Right forelimb (tissue), 1 donor: ENCODE measurements at places on chromosomes 1 and 21.

DNA sequence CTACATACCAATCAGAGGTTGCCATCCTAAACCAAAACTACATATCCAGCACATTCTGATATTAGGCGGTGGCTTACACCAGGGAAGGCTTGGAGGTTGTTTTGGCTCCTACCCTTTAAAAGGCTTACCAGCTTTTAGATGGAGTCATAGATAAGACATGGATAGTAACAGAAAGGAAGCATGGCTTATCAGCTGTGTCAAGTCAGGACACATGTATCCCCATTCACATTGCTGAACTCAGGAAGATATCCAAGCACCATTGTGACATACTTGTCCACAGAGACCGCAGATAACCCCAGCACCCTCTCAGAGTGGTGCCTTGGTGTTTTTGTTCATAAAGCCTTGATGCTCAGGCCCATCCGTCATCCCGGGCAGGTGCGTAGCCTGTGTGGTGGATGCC lies 39.7 kb downstream of the ADARB1 start:
- no peak for DNase-seq

GRCh38 chr1:163571950-163572349 lies 250.2 kb downstream of the NUF2 start:
- no peak for DNase-seq

GRCh38 chr1:16006552-16007485 lies 2.8 kb downstream of the SRARP start:
- peak; percentile 30 for DNase-seq

DNA sequence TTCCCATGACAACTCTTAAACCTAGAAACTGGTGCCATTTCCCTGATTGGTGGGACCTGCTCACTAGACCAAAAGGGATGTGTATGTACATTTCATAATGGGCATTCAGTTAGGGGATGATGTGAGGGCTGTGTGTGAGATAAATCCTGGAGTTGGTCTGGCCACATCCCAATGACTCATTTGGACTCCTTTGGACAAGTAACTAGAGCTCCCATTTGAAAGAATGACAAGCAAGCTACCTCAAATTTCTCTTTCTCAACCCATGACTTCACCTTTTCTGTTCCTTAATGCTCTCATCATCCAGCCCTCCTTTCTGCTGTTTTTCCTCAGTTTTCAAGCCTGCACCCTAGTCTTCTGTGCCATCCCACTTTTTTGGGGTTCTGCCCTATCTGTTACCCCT lies 27.9 kb downstream of the EBNA1BP2 start:
- DNase-seq: no peak

DNA sequence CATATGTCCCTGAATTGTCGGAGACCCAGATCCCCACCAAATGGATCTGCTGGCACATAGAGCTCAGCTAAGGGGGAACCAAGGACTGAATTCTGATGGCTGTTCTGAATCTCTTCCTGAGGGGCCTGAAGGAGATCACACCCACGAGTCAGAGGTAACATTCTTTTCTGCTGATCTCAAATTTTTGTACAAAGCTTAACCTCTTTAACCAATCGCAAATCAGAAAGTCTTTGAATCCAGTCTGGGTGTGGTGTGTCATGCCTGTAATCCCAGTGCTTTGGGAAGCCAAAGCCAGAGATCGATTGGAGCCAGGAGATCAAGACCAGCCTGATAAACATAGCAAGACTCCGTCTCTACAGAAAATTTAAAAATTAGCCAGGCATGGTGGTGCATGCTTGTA lies 62.8 kb upstream of the PRRC2C start:
- DNase-seq: no peak

DNA sequence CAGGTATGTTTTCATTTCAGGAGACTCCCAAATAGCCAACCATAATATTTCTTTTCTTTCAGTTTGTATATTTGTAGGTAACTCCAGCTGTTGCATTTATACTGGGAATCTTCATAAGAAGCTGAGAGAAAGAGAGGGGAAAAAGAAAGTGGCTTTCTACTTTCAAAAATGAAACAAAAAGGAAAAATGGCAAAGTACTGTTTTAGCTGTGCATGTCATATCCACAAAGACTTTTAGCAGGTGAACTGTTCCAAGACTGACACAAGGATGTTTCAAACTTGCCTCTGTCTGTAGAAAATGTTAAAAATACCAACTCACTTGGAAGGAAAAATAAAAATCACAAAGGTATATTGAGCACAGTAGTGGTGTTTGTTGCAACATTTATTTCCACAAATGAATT lies 41.9 kb upstream of the CACYBP start:
- DNase-seq: no peak

DNA sequence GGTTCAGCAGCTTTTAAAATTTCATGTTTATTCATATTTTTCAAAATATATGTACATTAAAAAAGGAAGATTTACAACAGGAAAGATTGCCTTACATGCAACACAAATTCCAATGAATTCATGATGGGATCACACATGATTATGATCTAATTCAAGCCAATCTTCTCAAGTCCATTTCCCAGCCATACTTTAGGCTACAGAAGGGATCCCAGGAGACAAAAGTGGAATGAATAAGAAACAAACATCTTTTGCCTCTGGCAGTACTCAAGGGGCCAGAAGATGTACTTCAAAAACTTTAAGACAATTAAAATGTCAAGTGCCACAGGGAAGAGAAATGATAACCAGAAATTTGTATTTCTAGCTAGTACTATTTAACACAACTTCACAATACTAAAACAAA lies 10.2 kb upstream of the SH2D5 start:
- DNase-seq: no peak

- DNase-seq: no peak
Observed at GRCh38 chr21:14753466-14754258, 207.5 kb upstream of the SAMSN1 start.

DNA sequence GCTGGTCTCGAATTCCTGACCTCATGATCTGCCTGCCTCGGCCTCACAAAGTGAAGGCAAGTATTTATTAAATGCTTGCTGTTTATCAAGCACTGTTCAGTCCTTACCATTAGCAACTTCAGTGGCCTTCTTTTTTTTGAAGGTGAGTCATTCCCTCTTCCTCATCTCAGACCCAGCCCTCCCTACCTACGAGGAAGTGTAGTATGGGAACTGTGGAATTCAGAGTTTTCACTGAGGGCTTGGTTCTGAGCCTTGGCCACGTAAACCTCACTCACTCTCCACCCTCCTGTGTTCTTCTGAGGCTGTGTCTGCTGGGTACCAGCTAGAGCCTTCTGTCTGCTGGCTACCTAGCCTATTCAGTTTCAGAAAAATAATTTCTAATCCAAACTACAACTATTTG lies 218.3 kb upstream of the SGIP1 start:
- no peak for DNase-seq

GRCh38 chr21:36021251-36021837 lies 39.0 kb downstream of the SETD4 start:
- DNase-seq: no peak

DNA sequence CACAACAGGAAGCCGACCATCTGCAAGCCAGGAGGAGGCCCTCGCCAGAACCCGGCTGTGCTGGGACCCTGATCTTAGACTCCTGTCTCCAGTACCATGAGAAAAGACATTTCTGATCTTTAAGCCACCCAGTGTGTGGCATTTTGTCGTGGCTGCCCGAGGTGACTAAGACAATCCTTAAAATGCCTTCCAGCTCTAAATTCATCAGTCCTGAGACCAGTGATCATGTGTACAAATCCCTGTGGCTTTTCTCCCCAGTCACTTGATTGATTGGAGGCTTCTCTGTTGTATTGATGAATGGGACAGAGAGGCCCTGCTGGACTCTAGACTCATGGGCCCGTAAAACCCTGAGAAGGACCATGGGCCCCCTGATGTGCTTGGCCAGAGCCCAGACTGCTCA lies 36.1 kb downstream of the B3GALT5 start:
- no peak for DNase-seq

GRCh38 chr1:172742599-172743500 lies 83.9 kb downstream of the FASLG start:
- DNase-seq: no peak

DNA sequence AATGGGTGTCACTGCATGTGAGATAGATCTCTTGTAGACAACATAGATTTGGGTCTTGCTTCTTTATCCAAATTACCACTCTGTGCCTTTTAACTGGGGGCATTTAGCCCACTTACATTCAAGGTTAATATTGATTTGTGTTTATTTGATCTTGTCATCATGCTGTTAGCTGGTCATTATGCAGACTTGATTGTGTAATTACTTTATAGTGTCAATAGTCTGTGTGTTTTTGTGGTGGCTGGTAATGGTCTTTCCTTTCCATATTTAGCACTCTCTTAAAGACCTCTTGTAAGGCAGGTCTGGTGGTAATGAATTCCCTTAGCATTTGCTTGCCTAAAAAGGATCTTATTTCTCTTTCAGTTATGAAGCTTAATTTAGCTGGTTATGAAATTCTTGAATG lies 29.6 kb downstream of the ZNF691 start:
- no peak for DNase-seq

GRCh38 chr1:6811583-6811982 lies 26.3 kb downstream of the CAMTA1 start:
- no peak for DNase-seq

DNA sequence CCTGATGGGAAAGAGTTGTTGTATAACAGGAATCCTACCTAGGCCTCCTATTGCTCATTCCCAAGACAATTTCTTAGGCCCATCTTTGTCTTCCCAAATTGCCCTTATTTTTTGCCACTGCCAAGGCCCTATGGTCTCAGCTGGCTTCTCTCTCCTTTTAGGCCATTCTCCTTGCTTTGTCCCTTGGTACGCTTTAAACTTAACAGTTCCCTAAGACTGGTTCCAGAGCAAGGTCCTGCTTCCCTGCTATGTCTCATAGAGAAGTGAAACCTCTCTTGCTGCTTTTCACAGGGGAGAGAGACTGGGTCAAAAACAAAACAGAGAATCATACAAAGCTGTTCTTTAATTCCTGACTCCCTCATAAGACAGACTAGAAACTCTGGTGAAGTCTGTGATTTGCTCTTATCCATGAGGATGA lies 77.1 kb downstream of the XCL2 start:
- DNase-seq: no peak

GRCh38 chr21:33268737-33269441 lies 2.7 kb downstream of the IL10RB start:
- no peak for DNase-seq

DNA sequence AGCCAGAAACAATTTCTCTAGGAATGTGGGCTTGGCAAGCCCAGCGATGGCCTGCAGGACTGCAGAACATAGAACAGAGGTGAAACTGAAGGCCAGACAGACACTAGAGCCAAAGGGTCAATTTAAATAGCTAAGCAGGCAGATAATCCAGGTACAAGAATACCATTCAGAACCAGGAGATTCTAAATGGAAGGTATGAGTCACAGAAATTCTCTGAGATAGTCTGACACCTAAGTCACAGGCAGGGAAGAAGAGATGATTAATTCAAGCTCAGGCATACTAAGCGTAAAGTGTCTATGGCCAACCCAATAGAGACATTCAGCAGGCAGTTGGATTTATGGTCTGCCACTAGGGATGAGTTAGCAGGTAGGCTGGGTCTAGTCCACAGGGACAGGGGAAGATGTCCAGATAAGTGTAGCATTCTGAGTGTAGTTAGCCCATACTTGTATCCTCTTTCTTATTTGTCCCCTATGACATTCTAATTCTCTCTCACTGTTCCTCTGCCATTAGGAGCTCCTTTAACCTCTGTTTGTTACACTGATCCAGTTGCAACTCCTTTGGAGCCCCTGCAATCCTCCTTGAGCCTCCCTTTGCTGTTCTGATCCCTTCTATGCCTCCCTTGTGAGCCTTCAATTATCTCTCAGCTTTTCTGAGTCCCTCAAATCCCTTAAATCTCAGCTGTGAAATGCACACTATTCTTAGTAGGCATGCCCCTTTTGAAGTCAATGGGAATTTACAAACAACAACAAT lies 383.8 kb downstream of the LMO4 start:
- no peak for DNase-seq

GRCh38 chr1:44775930-44776729 lies 790 bp downstream of the RPS8 start:
- DNase-seq: no peak

DNA sequence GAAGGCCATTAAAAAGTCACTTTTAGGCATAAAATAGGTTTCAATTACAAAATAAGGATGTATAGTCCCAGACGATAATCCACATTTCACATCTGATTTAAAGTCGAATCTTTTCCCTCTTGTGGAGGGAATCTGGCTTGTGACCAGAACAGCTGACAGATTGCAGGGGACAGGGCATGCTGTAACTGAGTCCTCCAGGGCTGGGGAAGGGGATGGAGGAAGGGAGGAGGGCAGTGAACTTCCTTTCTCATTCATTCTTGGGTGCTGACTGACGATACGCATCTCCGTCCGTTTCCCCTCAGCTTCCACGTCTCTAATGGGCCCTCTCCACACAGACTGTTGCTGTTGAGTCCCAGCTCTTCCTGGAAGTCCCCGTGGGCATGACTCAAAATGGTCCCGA lies 108.1 kb upstream of the CSF3R start:
- DNase-seq: no peak

DNA sequence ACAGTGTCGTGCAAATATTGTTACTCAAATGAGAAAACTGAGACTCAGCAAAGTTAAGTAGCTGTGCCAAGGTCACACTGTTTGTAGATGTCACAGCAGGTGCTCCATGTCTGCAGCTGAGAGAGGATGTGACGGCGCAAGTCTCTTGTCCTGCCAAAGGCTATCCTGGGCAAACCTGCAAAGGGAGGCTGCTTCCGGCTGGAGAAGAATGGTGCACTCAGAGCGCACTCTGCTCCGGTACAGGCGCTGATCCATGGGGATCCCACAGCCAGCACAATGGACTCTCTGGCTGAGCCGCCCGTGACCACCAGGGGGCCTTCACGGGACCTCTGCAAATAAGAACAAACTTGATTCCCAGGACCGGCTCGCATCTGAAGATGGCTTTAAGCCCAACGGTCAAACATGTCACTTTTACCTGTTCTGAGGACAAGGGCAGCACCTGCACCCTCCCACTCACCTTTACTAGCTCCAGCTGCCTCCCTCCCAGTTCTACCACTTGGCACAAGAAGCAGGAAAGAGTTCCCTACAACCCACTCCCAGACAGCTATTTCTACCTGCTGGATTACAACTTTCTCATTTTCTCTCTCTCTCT lies 21.9 kb downstream of the RD3 start:
- peak; percentile 82 for DNase-seq

GRCh38 chr1:3671371-3672180 lies 19.3 kb downstream of the TP73 start:
- no peak for DNase-seq

DNA sequence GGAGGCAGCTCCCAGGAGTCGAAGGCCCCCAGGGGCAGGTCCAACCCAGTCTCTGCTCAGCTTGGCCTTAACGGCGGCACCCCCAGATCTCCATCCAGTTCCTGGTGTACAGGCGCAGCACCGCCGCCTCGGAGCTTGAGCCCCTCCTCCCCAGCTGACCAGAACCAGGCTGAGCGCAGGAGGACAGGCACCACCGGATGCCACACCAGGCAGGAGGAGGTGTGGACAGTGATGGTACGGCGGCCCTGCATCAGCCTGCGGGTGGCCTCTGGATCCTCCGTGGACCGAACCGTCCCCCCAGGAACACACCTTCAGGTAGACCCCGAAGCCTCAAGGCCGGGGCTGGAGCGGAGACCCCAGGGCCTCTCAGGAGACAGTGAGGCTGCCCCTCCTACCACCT lies 16.4 kb downstream of the SLC66A1 start:
- DNase-seq: no peak

- no peak for DNase-seq
Observed at GRCh38 chr1:215636258-215636965, 69.3 kb downstream of the KCTD3 start.
